ENCODE measurements at places on chromosomes 5 and 9.

DNA sequence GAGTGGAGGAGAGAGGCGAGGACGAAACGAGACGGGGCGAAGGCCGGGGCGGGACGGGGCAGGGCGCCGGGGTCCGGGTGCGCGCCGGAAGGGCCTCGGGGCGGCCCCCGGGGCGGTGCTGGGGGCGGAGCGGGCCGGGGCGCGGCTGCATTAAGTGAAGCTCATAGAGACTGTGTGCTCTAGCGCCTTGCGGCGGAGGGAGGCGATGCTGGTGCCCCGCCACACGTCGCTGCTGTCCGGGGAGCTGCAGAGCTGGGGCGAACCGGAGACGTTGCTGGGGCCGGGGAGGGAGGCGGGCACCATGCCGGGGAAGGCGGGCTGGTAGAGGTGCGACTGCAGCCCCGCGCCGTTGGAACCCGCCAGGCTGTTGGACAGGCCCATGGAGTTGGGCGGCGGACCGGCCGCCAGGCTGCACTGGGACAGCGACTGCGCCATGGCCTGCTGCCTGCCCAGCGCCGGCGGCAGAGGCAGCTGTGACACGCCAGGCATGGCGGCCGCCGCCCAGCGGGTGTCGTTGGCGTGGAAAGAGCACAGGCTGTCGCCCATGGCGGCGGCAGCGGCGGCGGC is 8.3 kb downstream of the OTP start:
- peak; percentile 50 for DNase-seq

- no peak for DNase-seq
These were observed 48.1 kb upstream of the PCSK1 start for GRCh38 chr5:96481009-96481786.

- DNase-seq, result no peak
These were observed 515.8 kb downstream of the KIF4B start for GRCh38 chr5:155529362-155529761.

DNA sequence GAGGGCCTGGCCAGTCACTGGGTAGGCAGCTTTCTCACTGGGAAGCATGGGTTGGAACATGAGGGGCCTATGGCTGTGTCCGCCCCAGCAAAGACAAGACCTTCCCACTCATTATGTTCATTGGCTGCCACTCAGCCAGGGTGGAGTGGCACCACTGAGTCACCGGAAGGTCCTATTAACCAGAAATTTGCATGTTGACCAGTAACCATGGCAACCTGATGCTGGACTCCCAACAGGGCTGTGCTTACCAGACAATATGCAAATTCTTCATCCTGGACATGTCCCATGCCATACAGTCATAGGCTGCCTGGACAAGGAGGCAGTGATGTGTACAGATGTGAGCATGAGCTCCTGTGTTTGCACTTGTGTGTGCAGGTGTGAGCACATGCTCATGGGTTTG is 66.7 kb downstream of the PSD2 start:
- peak; percentile 26 for DNase-seq

GRCh38 chr9:128078504-128079434 is 10.7 kb downstream of the SLC25A25 start:
- DNase-seq, result peak; percentile 84

DNA sequence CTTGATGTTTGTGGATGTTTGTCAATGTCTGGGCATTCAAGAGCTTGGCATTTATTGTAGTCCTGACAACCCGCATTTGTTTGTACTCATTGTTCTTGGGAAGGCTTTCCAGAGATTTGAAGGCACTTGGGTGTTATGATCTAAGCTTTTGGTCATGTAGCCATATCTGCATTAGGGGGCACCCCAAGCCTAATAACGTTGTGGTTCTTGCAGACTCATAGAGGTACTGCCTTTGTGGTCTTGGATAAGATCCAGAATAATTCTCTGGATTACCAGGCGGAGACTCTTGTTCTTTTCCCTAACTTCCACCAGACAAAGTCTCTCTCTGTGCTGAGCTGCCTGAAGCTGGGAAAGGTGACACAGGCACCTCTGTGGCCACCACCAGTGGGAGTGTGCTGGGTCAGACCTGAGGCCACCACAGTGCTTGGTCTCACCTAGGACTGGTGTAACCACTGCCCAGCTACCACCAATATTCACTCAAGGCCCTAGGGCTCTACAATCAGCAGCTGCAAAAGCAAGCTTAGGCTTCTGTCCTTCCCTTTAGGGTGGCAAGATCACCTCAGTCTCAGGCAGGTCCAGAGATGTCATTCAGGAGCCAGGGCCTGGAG is 144.4 kb upstream of the TAS2R1 start:
- peak; percentile 41 for DNase-seq

DNA sequence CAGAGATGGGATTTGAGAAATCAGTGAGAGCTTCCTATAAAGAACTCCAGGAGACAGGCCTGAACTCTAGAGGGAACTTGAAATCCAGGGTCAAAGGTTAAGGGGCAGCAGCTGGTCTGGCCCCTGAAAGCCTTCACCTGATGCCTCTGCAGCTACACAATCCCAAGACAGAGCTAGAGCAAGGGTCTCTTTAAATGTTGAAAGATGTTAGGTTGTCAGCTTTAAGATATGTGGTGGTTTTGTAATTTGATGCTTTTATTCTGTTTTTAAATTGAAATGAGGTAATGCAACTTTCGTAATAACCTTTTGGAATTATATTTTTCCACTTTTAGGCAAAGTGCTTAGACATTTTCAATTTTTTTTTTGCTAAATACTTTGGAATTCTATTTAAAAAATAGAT is 2.4 kb downstream of the SOWAHA start:
- DNase-seq, result no peak

DNA sequence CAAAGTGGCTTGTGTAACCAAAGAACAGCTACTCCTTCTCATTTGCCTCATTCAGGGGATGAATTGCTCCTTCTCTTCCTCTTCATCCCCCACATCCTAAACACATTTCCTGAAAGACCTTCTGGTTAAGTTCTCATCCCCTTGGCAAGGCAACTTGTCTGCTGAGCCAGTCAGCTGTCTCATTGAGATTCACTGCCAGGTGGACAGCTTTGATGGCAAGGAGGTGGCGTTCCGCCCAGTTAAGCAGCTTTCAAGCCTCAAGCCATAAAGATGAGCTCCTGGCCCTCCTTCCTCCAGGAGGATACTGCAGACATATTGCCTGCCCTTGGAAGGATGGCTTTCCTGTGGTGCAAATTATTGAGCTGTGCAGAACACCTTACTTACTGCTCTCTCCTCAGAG is 448.6 kb upstream of the MPDZ start:
- DNase-seq, result peak; percentile 42

DNA sequence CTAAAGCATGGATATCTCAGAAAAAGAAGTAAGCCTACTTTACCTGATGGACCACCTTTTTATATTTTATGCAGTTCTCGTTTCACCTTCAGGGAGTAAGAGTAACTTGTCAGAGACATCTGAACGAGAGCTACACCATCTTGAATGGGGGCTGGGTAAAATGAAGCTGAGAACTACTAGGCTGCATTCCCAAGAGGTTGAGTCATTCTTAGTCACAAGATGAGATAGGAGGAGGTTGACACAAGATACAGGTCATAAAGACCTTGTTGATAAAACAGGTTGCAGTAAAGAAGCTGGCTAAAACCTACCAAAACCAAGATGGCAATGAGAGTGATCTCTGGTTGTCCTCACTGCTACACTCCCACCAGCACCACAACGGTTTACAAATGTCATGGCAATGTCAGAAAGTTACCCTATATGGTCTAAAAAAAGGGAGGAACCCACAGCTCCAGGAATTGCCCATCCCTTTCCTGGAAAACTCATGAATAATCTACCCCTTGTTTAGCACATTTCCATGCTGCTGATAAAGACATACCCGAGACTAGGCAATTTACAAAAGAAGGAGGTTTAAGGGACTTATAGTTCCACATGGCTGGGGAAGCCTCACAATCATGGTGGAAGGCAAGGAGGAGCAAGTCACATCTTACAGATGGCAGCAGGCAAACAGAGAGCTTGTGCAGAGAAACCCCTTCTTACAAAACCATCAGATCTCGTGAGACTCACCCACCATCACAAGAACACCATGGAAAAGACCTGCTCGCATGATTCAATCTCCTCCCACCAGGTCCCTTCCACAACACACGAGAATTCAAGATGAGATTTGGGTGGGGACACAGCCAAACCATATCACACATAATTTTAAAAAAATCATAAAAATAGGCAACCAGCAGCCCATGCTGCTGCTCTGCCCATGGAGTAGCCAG is 62.5 kb downstream of the GIN1 start:
- DNase-seq, result peak; percentile 68

GRCh38 chr9:27571011-27571410 is 2.3 kb downstream of the C9orf72 start:
- DNase-seq, result no peak

DNA sequence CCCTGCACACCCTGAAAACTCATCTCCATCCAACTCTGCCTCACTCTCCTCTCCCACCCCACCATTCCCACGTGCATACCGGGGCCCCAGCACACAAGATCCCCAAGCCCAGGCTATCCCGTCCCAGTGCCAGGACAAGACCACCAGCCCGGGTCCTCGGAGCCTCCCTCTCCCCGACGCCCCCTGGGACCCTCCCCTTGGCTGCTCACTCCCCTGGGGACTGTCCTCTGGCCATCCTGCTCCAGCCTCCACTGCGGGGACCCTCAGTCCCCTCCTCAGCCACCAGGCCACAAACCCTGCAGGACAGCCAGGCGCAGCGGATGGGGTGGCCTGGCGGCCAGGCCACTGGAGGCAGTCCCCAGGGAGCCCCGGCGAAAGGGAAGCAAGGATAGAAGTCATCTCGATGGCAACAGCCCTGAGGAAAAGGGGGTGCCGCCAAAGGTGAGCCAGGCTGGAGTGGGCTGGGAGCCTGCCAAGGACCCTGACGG is 62.8 kb downstream of the C9orf50 start:
- DNase-seq, result no peak

- DNase-seq, result no peak
These were observed 27.2 kb upstream of the NOTCH1 start for GRCh38 chr9:136572828-136573625.

DNA sequence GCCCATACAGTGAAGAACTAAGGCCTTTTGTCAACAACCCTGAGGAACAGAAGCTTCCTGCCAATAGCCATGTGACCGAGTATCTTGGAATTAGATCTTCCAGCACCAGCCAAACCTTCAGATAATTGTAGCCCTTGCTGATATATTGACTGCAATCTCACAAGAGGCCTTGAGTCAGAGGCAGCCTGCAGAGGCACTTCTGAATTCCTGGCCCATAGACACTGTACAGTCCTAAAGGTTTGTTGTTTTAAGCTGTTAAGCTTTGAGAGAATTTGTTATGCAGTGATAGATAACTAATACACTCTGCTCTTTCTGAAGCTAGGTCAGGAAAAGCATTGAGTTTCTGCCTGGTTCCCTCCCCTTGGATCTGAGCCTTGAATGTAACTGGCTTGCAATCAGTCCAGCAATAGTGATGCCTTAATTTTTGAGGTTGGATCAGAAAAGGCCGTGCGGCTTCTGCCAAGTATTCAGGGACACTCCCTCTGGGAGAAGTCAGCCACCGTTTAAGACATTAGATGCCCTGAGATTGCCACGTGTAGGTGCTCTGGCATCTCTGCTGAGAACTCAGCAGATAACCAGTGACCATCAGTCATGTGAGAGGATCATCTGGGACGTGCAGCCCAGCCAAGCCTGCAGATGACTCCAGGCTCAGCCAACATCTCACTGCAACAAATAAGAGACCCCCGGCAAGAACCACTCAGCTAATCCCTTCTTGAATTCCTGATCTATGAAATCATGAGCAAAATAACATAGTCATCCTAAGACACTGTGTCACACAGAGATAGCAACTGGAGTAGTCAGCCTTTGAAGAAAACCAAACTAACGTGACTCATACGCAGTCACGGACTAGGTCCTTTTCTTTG is 126.8 kb upstream of the STC2 start:
- DNase-seq, result peak; percentile 100
